Foreskin keratinocyte (primary cell): ENCODE measurements at places on chromosomes 12 and 14.

- no peak for DNase-seq
Measured at GRCh38 chr14:101876555-101876938, 87.8 kb upstream of the DYNC1H1 start.

GRCh38 chr14:70827347-70827746, 18.0 kb upstream of the MAP3K9 start:
- no peak for DNase-seq

DNA sequence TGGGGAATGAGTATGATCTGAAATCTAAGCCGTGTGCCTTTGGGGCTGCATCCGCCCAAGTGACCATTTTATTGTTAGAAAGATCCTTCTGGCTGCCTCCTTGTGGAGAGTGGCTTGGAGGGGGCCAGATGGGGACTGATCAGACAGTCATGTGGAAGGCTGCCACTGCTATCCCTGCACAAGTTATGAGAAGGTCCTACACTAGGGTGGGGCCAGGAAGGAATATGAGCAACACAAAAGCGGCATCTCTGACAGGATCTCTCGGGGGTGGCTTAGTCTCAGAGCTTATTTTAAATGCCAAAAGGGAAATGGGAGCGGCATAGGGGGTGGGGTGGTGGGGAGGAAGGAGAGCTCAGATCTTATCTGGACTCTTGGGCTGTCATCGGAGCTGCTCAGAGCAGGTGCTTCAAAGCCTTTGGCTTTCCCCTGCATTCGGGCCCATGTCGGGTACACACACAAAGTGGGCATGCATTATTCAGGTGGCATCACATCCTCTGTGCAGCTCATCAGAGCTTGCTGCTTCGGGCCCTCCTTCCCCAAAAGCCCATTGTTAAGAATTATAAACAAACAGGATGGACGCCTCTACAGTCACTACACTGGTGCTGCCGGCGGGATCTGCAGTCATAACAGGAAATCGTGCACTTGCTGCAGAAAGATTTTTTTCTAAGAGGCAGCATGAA, 805.4 kb downstream of the VRK1 start:
- no peak for DNase-seq

- DNase-seq, result no peak
Measured at GRCh38 chr12:49092816-49093406, 1.7 kb downstream of the DHH start.

DNA sequence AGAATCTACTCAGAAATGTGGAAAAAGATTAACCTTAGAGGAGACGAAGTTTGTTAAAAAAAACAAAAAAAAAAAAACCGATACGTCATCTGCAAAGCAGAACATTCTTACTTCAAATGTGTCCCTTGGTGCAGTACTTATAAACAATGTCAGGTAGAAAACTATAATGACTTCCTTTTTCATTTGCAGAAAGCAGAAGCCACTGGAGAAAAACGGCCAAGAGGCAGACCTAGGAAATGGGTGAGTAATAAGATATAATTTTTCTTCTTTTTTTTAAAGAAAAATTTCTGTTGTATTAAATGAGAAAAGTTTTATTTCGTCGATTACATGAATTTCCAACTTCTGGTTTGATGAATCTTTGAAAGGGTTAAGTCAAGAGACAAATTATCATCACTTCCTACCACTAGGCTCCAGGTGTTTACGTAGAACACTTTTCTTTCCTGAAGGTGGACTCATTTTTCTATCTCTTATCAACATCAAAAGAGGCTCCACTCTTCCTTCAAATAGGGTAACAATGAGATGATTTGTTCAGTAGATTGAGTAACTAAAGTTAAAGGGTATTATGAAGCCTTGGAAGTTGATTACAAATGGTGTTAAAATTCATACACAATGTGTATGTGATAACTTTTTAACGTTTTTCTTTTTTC, 14.2 kb downstream of the HMGA2 start:
- no peak for DNase-seq

- no peak for DNase-seq
Measured at GRCh38 chr12:44240186-44240585, 404.3 kb downstream of the TMEM117 start.

DNA sequence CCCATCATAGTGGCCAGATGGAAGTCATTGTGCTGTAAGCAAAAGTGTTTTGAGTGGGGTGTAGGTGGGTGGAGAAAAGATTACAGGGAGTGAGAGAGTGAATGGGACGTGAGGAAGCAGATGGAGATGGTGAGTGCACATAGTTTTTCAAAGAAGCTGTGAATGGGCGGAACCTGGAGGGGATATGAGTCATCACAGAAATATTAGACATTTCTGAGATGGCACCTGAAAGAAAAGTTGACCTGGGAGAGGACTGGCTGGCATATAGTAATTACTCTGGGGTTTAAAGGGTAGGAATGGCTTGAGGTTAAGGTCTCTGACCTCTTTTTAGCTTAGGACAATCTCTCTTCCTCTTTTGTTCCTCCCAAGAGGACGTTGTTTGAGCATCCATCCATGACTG, 50.5 kb downstream of the ANO4 start:
- DNase-seq, result peak; percentile 75

DNA sequence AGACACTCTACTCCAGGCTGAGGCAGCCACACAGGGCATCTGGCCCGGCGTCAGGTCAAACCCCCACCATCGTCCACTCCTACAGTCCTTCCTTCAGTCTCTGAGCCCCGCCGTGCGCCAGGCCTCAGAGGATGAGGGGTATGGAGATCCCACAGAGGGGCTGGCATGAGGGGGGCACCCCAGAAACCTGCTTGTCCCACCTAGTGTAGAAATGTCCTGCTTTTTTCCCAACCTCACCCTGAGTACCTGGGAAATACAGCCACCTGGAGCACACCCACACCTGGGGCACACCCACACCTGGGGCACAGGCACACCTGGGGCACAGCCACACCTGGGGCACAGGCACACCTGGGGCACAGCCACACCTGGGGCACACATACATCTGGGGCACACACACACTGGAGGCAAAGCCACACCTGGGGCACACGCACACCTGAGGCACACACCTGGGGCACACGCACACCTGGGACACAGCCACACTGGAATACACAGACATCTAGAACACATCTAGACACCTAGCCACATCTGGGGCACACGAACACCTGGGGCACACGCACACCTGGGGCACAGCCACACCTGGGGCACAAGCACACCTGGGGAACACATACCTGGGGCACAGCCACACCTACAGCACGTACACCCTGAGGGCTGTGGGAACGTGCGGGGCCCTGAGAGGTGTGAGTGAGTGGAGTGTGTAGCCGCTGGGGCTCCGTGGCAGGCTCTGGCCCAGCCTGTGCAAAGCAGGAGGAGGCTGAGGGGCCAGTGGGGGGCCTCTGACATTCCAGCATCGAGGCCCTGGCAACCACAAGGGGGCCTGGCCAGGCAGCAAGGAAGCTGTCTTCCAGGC, 18.4 kb downstream of the AKT1 start:
- no peak for DNase-seq

- DNase-seq, result no peak
Measured at GRCh38 chr14:86501611-86502010, 971.7 kb downstream of the FLRT2 start.

DNA sequence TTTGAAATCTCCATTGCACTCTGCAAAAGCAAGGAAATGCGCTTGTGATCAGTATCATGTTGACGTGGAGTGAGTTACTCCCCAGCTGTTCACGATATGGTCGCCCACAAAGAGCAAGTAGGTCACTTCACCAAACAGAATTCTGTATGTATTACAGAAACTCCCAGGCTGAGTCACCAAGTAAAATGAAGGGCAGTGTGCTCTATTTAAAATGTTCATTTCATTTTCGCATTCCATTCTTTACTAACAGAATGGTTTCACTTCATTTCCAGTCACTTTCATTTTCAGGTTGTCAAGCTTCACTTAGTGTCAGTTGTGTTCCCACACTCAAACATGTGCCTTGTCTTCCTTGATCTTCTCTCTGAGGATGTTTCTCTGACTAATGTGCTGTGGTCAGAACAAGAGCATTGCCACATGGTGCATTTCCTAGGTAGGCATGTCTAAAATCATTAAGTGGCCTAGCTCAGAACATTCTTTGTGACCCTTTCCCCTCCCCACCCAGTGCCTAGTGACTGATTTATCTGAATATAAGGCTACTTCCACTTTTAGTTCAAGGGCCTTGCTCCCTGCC, 391.2 kb downstream of the RAD51B start:
- DNase-seq, result peak; percentile 92

DNA sequence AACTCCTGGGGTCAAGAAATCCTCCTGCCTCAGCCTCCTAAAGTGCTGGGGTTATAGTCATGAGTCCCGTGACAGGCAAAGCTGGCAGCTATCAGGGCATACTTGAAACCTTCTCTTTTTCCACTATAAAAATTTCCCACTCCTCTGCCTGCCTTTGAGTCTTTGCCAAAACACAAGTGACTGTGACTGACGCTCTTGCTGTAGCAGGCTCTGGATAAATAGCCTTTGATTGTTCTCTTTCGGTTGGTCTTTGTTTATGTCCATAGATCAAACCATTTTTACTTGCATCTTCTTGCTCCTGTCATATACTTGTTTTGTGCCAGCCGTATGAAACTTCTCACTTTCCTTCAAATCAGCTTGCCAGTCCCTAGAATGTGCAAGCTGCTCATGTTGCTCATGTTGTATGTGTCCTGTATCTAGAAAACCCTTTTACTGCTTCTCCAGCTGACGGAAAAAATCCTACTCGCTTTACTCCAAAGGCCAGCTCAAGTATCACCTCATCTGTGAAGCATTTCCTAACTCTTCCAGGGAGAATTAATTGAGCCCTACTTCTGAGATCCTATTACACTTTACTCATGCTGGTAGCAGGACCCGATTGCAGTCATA, 73.1 kb downstream of the RESF1 start:
- no peak for DNase-seq

- DNase-seq, result no peak
Measured at GRCh38 chr12:52360106-52360662, 7.1 kb downstream of the KRT85 start.

DNA sequence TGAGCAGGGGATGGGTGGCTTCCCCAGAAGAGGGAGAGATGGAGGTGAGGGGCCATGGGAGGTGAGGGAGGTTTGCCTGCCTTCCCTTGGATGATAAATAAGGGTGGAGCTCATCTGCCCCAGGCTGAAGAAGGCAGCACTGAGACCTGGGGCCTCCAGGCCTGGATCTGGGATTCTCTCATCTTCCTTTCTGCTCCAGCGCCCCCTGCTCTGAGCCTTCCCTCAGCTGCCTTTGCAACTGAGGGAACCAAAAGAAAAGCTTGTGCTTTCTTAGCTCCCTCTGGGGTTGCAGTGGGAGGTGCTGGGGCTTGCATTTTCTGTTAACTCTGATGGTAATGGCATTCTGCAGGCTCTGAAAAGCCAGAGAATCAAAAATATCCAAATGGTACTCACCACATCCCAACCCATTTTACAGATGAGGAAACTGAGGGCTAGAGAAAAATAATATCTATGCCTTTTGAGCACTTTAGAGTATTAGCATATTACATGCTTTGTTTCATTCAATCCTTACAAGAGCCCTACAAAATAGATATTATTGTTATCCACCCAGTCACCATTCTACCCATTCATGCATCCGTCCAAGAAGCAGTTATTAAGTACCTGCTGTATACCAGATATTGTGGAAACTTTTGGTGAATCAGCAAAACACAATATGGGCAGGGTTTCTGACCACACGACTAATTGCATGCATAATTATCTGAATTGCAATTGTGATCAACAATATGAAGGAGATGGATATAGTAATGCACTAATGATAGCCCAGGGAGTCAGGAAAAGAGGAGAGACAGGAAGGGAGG, 102.2 kb downstream of the WSCD2 start:
- no peak for DNase-seq

DNA sequence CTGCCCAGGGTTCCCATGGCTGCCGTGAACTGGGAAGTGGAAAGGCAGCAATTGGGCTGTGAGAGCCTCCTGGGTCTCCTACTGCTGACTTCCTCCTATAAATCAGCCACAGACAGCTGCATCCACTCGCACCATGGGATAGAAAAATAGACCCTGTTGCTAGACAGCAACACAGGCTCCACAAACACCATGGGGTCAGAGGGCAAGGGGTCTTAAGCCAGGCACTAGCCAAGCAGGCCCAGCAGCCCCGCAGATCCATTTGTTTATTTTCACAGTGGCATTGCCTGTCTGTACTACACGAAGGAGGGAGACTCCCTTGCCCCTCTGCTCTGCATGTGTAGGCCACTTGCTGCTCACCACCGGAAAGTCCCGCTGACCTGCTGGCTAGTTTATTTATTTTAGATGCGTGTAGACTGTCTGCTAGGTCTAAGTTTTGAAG, 139.8 kb downstream of the DACT1 start:
- no peak for DNase-seq

- peak; percentile 50 for DNase-seq
Measured at GRCh38 chr12:96274331-96274730, 80.2 kb downstream of the ELK3 start.

- DNase-seq, result no peak
Measured at GRCh38 chr14:77589099-77589498, 27.3 kb downstream of the SPTLC2 start.

DNA sequence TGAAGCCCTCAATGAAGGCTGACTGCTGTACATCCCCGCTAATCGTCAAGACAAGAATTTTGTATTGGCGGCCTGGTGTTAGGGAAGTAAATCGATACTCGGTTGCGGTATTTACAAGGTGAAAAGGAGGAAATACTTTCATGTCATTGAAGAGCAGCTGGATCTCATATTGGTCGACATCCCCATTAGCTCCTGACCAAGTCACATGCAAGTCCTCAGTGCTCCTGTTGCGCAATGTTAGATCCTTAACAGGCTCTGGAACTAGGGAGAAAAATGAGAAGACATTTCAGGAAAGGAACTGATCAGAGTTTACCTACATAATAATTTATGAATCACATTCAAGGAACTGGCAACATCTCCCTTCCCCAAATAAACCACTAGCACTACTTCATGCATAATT, 66.2 kb downstream of the PTPRB start:
- no peak for DNase-seq

DNA sequence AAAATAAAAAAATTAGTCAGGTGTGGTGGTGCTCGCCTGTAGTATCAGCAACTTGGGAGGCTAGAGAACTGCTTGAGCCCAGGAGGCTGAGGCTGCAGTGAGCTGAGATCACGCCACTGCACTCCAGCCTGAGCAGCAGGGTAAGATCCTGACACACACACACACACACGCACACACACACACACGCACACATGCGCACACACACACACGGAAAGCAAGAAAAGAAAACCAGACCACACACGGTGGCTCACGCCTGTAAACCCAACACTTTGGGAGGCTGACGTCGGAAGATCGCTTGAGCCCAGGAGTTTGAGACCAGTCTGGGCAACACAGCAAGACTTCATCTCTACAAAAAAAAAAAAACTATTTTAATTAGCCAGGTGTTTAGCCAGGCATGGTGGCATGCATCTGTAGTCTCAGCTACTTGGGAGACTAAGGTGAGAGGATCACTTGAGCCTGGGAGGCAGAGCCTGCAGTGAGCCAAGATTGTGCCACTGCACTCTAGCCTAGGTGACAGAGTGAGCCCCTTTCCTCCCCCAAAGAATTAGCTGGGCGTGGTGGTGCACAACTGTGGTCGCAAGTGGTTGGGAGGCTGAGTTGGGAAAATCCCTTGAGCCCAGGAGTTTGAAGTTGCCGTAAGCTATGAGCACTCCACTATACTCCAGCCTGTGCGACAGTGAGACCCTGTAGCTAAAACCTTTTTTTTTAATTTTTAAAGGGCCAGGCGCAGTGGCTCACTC, 44.5 kb downstream of the HECTD1 start:
- no peak for DNase-seq

GRCh38 chr12:89663577-89664357, 44.9 kb downstream of the ATP2B1 start:
- peak; percentile 19 for DNase-seq

GRCh38 chr12:124388679-124389137, 93.8 kb downstream of the RFLNA start:
- DNase-seq, result no peak

GRCh38 chr14:34324363-34324795, 137.7 kb downstream of the SPTSSA start:
- DNase-seq, result no peak

GRCh38 chr12:58309806-58310205, 368.4 kb downstream of the ATP23 start:
- peak; percentile 70 for DNase-seq
